ENCODE measurements at places on chromosomes 7 and 10.

GRCh38 chr7:79529881-79530235 is 76.4 kb upstream of the MAGI2 start:
- no peak for DNase-seq

GRCh38 chr7:22378199-22378980 is 21.4 kb upstream of the RAPGEF5 start:
- no peak for DNase-seq

DNA sequence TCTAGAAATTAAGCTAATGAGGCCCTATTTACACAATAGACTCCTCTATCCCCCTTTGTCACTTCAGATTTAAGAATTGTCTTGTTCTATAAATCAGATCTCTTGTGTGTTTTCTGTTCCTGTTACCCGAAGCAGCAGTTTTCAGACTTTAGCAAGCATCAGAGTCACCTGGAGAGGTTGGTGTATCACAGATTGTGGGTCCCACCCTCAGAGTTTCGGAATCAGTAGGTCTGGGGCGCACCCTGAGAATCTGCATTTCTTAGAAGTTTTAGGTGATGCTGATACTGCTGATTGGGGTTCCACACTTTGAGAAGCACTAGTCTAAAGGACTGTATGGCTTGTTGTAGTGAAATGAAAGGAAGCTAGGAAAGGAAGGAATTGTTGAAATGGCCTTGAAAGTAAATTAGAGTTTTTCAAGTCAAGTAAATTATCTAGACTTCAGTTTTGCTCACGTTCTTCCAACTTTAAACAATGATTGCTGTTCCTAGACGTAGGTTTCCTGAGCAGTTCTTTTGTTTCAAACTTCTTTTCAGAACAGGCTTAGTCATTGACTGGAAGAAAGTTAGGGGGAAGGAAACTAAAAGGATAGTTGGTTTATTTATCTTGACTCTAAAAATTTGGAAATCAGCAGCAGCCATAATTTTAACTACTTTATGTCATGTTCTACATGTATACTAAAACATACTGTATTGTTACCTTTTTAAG is 15.7 kb downstream of the BPGM start:
- DNase-seq: no peak

GRCh38 chr10:133141144-133141957 is 18.7 kb upstream of the KNDC1 start:
- DNase-seq: no peak

- no peak for DNase-seq
Measured at GRCh38 chr10:104067525-104067924, 18.2 kb downstream of the COL17A1 start.

GRCh38 chr7:1142051-1142635 is 17.9 kb downstream of the ZFAND2A start:
- no peak for DNase-seq

GRCh38 chr7:12661581-12661980 is 25.9 kb upstream of the ARL4A start:
- no peak for DNase-seq

DNA sequence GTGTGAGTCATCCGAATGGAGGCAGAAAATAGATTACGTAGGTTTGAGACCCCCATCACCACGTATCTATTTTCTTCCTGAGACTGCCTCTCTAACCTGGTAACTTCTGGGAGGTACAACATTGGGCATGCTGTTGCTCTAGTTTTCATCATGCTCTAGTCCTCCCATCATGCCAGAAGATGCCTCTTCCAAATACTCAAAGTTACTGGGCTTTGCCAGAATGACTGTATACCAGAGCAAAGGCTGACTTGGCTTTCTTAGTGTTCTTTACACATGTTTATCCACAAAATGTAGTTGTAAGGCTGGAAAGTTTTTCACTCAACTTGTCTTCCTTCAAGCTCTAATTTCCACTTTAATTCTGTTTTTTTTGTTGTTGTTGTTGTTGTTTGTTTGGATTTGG is 370.5 kb downstream of the MDFIC start:
- DNase-seq: no peak

DNA sequence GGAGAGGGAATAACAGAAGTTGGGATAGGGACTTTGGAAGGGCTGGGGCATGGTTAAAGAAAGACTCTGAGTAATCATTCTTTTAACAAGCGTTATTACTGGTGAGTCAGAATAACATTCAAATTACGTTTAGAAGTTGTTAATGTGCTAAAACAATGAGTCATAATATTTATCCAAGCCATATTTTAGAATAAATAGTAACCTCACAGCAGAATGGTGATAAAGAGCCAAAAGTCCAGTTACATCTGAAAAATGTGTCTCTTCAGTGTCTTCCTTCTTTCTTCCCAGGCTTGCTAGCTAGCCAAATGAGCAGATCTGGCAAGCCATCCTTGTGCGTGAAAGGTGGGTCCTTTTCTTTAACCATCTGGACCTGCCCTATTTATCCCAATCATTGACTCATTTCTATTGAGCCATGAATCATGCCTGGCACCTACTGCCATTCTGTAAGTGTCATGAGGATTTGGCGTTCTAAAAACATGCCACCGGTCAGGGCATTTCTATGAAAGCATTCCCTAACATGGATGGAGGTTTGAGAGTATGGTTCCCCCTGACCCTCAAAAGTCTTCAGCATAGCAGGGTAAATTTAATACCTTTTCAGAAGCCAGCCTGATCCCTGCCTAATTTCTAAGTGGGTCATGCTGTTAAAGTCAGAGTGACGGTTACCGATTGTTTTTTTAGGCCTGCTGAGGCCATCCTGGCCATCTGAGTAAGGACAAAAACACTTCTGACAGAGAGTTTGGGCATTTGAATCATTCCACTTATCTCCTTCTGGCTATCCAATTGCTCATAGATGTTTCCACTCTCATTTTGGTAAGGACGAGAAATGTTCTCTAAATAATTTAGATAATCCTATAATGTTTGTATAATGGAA is 26.9 kb downstream of the MYPN start:
- no peak for DNase-seq

DNA sequence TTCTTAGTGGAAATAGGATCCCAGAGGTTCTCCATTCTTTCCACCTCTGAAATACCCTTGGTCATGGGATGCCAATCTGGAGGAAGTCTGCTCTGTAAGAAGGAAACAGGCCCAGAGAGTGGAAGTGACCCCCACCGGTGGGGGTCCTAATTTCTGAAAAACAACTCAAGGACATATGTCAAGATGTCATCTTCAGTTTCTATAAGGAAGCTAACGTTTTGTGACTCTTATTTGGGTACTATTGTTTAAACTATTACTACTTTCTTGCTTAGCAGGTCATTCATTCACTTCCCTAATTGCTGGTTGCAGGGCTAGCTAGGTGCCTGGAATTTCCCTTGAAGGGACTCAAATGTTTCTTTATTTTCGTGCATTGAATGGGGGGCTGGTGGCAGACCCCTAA is 1.9 kb upstream of the ZNF775 start:
- DNase-seq: no peak

GRCh38 chr10:5643346-5644067 is 22.9 kb downstream of the ASB13 start:
- DNase-seq: no peak

GRCh38 chr7:2810682-2811415 is 33.3 kb downstream of the GNA12 start:
- DNase-seq: no peak

DNA sequence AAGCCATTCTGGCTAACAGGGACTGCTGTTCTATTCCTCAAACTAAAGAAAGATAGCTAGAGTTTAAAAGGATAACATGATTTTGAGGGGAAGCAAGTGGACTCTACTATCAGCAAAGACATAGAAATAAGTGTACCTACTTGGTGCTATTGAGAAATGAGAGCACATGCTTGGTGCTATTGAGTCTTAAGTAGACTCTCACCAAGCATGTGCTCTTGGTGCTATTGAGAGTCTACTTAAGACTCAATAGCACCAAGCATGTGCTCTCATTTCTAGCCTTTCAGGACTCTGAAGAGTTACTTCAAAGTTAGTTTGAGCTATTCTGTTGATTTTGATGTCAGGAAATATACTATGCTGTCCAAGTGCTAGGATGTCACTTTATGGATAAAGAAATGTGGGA is 733.0 kb upstream of the ZWINT start:
- DNase-seq: no peak

DNA sequence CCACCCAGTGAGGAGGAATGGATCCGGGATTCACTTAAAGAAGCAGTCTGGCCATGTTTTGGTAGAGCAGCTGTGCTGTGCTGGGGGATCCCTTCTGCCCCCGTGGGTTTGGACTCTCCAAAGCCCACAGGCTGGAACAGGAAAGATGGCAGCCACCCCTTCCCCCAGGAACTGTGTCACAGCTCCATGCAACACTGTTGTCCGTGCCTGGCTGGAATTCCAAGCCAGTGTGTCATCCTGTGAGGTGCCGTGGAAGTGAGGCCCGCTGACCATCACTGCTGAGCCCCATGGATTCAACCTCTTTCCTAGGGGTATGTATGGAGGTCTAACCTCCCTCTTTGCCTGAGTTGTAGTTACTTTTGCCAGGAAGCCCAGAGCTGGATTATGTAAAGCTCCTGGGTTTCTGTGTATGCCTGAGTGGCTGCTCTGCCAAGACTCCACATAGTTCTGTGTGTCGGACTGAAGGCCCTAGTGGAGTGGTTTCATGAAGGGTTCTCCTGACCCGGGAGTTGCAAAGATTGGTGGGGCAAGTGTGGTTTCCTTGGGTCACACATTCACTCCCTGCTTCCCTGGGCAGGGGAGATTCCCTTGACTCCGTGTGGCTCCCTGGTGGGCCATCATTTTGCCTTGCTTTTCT is 35.1 kb upstream of the PCGF5 start:
- DNase-seq: no peak

- DNase-seq: no peak
Measured at GRCh38 chr7:149544028-149544427, 46.4 kb upstream of the ZNF746 start.

GRCh38 chr7:34373940-34374339 is 284.1 kb upstream of the NPSR1 start:
- no peak for DNase-seq

DNA sequence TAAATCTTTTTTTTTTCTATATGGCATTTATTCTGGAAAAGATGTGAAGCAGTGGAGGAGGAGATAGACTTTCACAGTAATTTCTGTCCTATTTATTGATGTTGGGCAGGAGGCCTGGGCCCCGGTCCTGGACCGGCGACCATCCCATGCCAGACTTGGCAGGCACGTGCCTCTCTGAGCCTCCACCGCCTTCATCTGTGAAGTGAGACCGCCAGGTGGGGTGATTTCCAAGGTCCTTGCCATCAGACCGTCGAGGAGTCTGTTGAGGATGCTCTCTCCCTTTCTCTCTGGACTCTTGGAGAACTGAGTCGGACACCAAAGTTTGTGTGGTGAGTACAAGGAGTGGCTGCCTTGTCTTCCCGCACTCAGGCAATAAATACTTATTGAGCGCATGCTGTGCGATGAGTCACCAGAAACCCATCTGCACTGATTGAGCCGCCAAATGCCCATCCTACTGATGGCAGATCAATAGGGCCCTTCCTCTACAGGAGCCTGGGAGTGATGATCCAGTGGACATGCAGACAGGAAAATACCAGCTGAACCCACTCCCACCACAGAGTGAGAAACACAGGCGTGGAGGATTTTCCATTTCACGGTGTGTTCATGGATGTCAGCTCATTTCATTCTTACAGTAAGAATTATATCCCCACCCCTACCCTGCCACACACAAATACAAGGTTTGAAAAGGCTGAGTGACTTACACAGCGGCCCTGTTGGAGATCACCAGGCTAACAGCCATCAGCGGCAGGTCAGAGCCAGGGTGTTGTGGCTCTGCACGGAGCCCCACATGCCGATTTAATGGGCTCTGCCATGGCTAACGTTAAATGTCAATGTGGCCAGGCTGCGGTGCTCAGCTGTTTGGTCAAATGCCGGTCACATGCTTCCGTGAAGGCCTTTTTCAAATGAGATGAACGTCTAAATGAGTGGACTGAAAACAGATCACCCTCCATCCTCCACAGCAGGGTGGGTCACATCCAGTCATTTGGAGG is 11.5 kb upstream of the PRKAG2 start:
- no peak for DNase-seq

GRCh38 chr7:3469641-3470040 is 168.6 kb downstream of the SDK1 start:
- DNase-seq: no peak

GRCh38 chr7:15609287-15609686 is 47.5 kb upstream of the AGMO start:
- no peak for DNase-seq

DNA sequence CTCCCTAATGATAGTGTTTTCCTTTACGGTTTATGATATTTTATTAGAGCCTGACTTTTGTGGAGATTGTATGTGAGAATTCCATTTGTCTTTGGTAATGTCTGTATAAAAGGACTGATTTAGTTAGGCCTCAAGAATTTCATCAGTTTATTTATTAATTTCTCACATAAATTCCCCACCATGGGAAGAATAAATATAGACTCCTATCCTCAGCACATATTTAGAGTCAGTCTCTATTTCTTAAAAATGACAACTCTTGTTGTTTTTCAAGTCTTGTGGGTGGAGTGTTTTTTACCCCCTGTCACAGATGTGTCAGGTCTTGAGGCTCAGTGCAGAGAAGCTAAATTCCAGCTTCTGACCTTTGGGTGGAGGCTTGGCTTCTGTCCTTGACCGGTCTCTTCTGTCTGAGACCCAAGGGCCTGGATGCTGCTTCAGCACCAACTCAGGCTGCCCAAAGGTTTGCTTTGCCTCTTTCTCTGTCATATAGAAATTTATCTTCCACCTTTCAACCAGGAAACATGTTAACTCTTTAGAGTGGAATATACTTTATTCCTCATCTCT is 117.3 kb upstream of the INHBA start:
- DNase-seq: no peak

GRCh38 chr7:109215341-109215740 is 645.7 kb downstream of the DNAJB9 start:
- DNase-seq: no peak

DNA sequence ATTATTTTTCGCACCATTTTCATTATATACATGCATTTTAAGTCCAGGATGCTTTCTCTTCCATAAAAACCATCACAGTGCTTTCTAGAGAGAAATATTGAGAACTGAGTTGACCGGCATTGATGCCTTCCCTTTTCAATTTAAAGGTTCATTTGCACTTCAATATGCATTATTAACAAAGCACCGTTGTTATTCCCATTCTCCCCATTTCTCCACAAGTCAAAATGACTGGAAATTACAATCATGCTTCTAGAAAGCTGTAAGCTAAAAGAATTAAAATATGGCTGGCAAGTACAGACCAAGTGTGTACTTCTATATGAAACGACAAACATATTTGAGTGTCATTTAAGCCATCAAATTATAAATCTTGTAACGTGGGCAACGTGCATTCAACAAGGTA is 219.5 kb downstream of the FANK1 start:
- no peak for DNase-seq

DNA sequence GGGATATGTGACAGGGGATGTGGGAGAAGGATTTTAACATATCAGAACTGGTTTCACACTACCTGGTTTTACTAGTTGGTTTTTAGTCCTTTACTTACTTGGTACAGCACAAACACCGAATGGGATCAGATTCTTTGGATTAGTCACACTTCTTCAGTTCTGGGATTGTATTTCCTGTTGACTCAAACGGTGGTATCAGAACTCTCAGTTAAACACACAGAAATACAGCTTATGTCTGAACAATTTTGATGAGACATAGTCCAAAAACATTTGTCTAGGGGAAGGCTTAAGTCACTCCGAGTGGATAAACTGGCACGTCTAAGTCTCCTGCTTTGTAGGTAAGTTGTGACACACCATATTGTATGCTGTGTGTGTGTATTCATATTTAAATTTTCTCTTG is 480.5 kb downstream of the PHTF2 start:
- no peak for DNase-seq

Data from T-helper 1 cell (primary cell).